ENCODE measurements at places on chromosomes 6 and 20.

- no peak for DNase-seq
Observed at GRCh38 chr20:63690898-63691710, 5.3 kb upstream of the TNFRSF6B start.

DNA sequence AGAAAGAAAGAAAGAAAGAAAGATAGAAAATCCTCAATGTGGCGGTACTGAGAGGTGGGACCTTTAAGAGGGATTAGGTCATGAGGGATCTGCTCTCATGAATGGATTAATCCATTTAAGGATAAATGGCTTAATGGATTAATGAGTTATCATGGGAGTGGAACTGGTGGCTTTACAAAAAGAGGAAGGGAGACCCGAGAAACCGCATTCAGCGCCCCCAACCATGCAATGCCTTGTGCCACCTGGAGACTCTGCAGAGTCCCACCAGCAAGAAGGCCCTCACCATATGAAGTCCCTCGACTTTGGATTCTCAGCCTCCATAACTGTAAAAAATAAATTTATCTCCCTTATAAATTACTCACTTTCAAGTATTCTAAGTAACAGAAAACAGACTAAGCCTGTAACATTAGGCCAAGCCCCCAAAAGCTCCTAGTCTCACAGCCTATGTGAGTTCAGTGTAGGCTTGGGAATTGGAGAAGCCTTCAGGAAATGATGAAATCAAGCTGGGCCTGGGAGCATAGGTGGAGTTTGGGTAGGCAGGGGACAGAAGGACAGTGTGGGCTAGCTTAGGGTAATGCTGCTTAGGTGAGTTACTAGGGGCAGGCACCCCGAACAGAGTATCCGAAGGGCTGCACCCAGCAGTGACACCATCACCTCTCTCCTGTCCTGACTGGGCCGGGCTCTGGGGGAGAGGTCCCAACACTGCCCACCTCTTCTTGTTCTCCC lies 36.2 kb upstream of the RNF24 start:
- DNase-seq: no peak

DNA sequence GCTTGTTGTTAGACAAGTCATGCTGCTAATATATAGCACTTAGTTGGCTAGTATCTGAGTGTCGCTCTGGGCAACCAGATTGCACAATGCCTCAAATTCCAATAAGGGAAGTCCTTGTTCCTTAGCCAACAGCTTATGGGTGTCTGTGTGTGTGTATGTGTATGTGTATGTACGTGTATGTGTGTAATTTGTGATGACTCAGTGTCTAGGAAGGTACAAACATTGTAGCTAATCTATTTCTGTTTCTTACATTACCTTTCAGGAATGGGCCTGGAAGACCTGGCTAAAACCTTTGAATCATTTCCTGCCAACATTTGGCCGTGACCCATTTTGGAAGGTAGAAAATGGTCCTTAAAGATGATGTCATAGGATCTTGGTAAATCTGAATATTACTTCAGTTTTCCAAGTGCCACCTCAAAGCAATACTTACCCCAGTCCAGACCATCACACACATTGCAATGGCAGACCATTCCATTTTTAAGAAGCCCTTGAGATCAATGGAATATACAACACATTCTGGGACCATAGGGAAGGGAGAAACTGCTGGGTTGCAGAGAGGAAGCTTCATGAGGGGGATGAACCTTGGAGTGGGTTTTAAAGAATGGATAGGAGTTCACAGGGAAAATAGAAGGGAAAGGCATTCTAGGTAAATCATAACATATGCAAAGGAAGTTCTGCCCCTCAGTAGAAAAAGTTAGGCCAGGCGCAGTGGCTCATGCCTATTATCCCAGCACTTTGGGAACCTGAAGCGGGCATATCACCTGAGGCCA lies 25.1 kb downstream of the NEDD9 start:
- peak; percentile 95 for DNase-seq

- DNase-seq: no peak
Observed at GRCh38 chr6:2216794-2217383, 28.5 kb downstream of the GMDS start.

GRCh38 chr6:136383268-136383937 lies 93.8 kb upstream of the BCLAF1 start:
- no peak for DNase-seq

DNA sequence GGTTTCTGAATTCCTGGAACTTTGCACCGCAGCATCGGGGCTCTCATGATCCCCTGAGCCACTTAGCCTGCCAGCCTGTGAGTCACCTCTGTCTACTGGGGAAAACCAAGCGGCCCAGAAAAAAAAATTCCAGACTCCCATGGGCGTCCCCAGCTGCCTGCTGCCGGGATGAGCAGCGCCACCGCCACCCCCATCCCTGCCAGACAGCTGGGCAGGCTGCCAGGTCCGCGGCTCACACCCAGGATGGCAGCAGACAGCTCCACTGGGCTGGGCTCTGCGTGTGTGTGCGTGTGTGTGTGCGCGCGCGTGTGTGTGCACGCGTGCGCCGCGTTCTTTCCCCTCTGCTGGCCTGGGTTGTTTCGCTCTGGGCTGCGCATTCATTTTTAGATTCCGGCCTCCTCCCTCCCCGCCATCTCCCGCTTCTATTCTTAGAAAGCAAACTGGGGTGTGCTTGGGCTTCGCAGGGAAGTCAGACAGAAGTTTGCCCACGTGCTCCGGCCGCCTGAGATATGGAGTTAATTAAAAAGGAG lies 38.9 kb upstream of the PMEPA1 start:
- peak; percentile 76 for DNase-seq

GRCh38 chr6:146872426-146872785 lies 273.6 kb downstream of the ADGB start:
- no peak for DNase-seq

DNA sequence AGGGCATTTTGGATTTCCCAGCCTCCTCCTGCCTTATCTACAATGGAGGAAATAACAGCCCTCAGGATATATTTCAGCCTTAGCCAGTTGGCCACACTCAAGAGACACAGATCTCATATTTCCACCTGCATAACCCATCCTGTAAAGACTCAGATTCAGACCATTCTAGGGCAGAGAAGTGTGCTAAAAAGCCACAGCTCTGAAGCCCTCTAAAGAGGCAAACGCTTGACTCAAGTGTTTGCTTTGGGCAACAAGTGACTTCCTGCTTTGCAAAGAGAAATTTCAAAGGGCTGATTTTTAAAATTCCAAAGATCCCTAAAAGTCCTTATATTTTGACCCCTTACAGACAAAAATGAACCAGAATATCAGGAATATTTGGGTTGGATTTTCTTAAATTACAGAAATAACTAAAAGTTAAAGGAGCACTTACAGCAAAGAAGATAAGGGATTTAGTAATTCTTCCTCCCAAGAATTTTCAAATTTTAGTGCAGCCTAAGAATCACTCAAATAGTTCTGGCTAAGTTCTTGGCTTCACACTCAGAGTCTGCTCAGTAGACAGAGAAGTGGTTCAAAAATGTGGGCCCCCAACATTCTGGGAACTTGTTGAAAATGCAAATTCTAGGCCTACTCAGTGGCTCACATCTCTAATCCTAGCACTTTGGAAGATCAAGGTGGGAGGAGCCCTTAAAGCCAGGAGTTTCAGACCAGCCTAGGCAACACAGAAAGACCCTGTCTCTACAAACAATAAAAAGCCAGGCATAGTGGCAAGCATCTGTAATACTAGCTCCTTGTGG lies 18.9 kb upstream of the ADGRF5 start:
- DNase-seq: no peak

DNA sequence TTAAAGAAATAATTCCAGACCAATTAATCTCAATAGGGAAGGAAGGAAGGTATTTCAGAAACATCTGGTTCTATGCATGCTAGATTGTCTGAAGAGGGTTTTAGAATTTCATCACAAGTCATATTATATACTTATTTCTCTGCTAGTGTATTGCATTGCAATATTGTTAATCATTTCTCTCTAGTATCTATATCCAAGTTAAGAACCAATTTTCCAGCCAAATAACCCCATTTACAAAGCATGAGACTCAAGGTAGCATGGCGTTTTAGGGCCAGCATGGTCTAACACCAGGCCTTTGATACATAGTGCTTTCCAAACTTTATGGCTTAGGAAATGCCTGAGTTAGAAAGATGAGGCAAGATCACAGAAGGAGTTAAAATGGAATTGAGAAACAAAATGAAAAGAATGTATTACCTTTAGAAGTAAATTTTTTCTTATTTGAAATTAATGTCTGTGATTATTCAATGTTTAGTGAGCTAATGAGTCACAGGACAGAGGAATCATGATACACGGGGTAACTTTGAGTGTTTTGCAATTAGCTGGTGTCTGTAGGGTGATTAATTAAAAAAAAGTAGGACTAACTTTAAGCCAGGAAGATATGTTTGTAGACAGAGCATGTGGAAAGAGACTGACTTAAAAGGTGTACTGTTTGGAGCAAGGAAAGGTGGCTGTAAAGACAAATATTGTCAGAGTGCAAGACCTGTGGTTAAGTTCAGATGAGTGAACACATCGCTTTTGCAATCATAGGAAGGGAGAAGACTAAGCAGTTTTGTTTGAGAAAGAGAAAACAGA lies 1006.2 kb upstream of the CITED2 start:
- DNase-seq: peak; percentile 58

GRCh38 chr6:25280344-25281074 lies 1.3 kb downstream of the CARMIL1 start:
- DNase-seq: no peak

GRCh38 chr6:119171864-119172588 lies 93.6 kb upstream of the FAM184A start:
- DNase-seq: no peak

All from adipocyte (in vitro differentiated cells).